Thoracic aorta endothelial cell (primary cell): ENCODE measurements at places on chromosomes 13 and 19. TPM values are rescaled to one million over a fixed set of nuclear protein-coding genes. Genes with fewer than 3 reads are reported as not detected.

KATNAL1 gene
- total RNA-seq, result 26.2 and 30.1 TPM in 2 replicates

UBE2L5 gene
- total RNA-seq, result not detected in 2 replicates

ZNF544 gene
- total RNA-seq, result 54.0 and 61.5 TPM in 2 replicates

CLEC17A gene
- total RNA-seq, result not detected in 2 replicates

MADCAM1 gene
- 0.07 and 0.13 TPM in 2 replicates for total RNA-seq

MUC16 gene
- total RNA-seq, result not detected in 2 replicates

CCNA1 gene
- 34.8 and 70.5 TPM in 2 replicates for total RNA-seq

EPSTI1 gene
- 0.50 and 2.3 TPM in 2 replicates for total RNA-seq

FFAR3 gene
- not detected in 2 replicates for total RNA-seq

ZNF813 gene
- total RNA-seq, result 3.3 and 3.6 TPM in 2 replicates

SIGLEC8 gene
- not detected in 2 replicates for total RNA-seq

KLK4 gene
- total RNA-seq, result not detected in 2 replicates

RASL11A gene
- total RNA-seq, result 1.5 and 2.2 TPM in 2 replicates

SWSAP1 gene
- 0.80 and 1.2 TPM in 2 replicates for total RNA-seq

CELF5 gene
- 0.14 TPM in 1 of 2 replicates, not detected in the other for total RNA-seq

DDX39A gene
- total RNA-seq, result 106 and 107 TPM in 2 replicates

SYNGR4 gene
- not detected in 2 replicates for total RNA-seq

CGB8 gene
- not detected in 2 replicates for total RNA-seq

ANKRD10 gene
- 70.1 and 90.3 TPM in 2 replicates for total RNA-seq

FFAR1 gene
- total RNA-seq, result not detected in 2 replicates

PGLYRP1 gene
- not detected in 2 replicates for total RNA-seq

TEAD2 gene
- total RNA-seq, result 59.0 and 74.2 TPM in 2 replicates

TMEM145 gene
- not detected in 2 replicates for total RNA-seq

VSTM1 gene
- not detected in 2 replicates for total RNA-seq

ERFL gene
- total RNA-seq, result not detected in 2 replicates

ZNF835 gene
- 0.14 TPM in 1 of 2 replicates, not detected in the other for total RNA-seq

GPR32 gene
- total RNA-seq, result not detected in 2 replicates

CGB5 gene
- 0.22 TPM in 1 of 2 replicates, not detected in the other for total RNA-seq

GAPDHS gene
- not detected in 2 replicates for total RNA-seq

LPAR2 gene
- 0.66 and 1.8 TPM in 2 replicates for total RNA-seq

C19orf33 gene
- total RNA-seq, result 9.8 and 14.8 TPM in 2 replicates

RNF17 gene
- total RNA-seq, result not detected in 2 replicates

CATSPERD gene
- total RNA-seq, result not detected in 2 replicates

TLE6 gene
- total RNA-seq, result 0.93 and 1.6 TPM in 2 replicates

URAD gene
- total RNA-seq, result not detected in 2 replicates
